Mesendoderm (in vitro differentiated cells): ENCODE measurements at places on chromosomes 1 and 21.
A peak's percentile ranks its signal among the peaks of the same experiment; 100 is the strongest.

- DNase-seq, result peak; percentile 98
Observed at GRCh38 chr1:42922687-42923366, 35.8 kb downstream of the SLC2A1 start.

DNA sequence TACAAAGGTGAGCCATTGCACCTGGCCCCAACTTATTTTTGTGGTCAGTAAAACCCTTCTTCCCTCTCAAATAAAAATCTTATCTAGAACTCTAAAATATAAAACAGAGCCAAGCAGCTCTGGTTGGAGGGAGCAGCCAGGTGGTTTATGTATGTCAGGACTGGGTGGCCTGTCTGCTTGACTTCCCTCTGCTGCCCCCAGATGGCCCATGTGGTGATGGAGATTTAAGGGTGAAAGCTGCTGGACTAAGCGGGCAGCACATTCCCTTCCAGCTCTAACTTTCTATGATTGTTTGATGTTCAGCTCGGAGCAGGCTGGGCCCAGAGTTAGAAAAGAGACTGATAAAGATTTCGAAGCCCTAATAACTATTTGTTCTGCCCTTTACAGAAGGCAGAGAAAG, 11.9 kb upstream of the PAQR6 start:
- no peak for DNase-seq

- DNase-seq, result no peak
Observed at GRCh38 chr1:108852221-108852975, 4.5 kb downstream of the AKNAD1 start.

DNA sequence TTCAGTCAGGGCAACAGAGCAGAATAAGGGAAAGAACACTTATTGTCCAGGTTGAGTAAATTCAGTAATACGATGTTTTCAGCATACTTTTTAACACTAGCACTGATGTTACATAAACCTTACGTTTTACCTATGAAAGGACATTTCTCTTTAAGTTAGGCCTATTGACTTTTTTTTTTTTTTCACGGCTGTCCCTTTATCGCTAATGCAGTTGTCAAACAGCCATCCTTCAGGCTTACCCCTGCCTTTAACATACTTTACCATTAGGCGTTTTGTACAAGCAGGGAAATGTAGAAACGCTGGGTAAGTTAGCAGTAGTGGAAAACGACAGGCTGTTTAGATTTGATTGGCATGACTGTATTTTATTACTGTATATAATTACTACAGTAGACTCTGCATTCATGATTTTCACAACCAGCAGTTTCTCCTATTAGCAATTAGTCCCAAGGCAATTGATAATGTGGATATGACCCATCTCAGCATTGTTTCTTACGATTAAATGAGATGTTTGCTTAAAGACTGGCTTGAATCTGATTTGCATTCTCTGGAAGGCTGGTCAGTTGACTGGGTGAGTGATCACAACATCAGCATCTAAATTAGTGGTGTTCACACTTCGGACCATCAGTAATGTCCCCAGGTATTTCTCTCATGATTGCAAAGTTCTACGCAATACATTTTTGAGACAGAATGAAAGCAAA, 109.9 kb upstream of the LBR start:
- DNase-seq, result peak; percentile 22

GRCh38 chr1:15116966-15117365, 36.6 kb upstream of the TMEM51 start:
- DNase-seq, result no peak

- peak; percentile 40 for DNase-seq
Observed at GRCh38 chr1:117638141-117638540, 32.3 kb downstream of the TENT5C start.

DNA sequence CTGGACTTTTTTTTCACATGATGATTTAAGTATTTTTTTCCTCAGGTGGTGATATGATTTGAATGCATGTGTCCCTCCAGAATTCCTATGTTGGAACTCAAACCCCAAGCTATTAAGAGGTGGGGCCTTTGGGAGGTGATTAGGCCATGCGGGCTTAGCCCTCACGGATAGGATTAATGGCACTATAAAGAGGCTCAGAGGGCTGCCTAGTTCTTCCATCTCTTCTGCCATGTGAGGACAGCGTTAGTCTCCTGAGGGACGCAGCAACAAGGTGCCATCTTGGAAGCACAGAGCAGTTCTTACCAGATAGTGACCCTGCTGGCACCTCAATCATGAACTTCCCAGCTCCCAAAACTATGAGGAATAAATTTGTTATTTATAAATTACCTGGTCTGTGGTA, 18.3 kb upstream of the RBBP5 start:
- no peak for DNase-seq

DNA sequence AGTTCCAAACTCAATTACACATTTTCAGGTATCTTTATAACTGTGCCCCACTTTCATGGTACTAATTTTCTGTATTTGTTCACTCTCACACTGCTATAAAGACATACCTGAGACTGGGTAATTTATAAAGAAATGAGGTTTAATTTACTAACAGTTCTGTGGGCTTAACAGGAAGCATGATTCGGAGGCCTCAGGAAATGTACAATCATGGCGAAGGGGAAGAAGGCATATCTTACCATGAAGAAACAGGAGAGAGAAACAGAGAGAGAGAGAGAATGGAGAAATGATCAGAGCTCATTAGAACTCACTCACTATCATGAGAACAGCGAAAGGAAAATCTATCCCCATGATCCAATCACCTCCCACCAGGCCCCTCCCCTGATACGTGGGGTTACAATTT, 874.1 kb upstream of the B3GALT2 start:
- DNase-seq, result no peak

GRCh38 chr1:115138973-115139372, 49.7 kb upstream of the TSPAN2 start:
- DNase-seq, result peak; percentile 95

DNA sequence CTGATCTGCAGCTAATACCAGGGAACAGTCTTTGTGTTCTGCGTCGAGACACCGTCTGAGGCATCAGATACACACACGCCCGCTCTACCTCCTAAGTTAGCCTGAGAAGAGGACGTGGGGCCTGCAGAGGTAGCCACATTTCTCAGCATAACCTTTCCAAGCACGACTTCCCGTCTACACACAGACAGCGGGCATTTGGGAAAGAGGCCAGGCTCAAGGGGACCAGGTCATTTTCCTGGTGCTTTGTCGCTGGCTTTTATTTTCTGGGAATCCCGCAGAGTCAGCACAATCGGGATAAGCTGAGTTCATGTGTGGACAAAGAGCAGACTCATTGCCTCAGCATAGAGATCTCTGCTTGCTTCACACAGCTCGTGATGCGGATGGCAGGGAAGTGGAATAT, 72.5 kb upstream of the SMYD2 start:
- DNase-seq, result no peak
